ENCODE measurements at places on chromosomes 11 and 22.

DNA sequence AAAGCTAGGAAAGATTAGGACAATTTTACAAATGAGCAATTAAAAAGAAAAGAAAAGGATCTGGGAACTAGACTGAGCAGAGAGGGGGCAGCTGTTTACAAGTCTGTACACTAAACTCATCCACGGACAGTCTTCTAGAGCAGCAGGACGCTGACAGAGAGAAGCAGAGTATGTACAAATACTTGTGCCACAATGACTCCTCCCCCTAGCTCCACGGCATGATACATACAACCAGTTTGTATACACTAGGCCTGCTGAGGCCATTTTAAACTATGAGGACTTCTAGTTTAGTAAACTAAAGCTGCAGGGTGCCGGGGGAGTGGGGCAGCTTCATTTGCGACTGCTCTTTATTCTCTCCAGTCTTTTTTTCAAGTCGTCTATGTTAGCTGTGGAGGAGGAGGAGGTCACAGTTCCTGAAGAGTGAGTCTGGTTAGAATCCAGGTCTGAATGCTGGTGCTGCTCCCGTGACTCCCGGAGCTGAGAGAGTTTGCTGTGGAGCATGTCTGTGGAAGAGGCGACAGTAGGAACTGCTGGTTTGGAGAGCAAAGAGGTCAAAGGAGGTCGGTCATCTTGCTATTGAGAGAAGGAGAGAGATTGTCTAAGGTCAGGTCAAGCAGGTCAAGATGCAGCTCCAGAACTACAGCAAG, 24.8 kb downstream of the F2 start:
- DNase-seq: no peak

DNA sequence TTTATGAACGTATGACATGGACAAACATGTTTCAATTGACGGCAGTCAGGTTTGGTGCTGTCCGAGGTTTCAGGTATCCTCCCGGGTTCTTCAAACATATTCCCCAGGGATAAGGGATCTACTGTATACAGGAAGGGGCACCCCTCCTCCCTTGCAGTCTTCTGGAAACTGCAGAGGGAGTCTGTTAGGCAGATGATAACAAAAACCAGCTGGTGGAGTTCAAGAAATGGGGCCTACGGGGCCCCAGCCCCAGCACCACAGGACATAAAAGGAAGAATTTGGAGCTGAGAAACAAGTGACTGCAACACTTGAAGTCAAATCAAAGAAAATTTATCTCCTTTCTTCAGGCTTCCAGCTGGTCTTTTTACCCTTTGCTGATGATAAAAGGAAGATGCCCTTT, 32.1 kb downstream of the SNU13 start:
- no peak for DNase-seq

DNA sequence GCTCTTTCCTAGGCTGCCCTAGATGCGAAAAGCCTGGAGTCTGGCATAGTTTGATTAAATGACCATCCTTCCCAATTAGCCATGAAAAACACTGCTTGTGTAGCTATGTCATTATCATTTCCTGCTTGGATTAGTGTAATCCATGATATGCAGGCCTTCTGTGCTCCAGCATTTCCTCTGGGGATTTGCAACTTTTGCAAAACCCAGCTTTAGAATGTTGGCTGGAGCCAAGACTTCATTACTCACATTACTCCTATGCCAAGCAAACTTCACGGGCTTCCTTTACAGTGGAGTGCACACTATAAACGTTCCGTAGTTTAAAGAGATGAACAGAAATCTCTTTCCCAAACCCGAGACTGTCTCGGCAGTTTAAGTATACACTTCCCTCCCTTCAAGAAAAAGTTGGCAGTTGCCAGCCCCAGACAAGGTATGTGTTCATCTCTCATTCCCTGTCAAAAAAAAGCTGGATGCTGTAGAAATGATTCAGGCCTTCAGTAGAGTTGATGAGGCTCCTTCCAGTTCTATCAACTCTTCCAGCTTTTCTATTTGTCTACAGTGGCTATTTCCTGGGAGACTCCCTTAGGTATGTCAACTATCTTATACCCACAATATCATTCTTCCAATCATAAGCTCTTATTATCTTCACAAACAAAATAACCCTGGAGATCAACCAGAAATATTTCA, 180.0 kb downstream of the MAML2 start:
- no peak for DNase-seq

DNA sequence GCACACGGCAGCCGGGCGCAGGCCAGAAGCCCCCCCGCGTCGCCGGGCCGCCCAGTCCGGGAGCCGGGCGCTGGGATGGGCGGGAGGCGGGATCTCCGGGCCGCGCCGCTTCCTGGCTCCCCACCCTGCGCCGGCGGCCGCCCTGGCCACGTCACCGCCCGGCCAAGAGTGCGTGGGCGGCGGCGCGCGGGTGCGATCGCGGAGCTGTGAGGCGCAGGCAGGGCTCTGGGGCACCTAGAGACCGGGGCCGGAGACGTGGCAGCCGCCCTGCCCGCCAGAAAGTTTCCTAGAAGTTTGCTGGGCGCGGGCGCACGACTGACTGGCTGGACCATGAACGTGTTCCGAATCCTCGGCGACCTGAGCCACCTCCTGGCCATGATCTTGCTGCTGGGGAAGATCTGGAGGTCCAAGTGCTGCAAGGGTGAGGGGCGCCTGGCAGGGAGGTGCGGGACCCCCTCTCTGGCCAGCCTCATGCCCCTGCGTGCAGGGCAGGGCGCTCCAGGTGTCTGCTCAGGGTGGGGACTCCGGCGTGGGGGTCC, at the start of gene KDELR3:
Gene KDELR3 (plus strand): TSS at position 193 of the 539 bp plus-strand sequence. CDS start 138 bp downstream, at position 331.
- peak; percentile 58 for DNase-seq

DNA sequence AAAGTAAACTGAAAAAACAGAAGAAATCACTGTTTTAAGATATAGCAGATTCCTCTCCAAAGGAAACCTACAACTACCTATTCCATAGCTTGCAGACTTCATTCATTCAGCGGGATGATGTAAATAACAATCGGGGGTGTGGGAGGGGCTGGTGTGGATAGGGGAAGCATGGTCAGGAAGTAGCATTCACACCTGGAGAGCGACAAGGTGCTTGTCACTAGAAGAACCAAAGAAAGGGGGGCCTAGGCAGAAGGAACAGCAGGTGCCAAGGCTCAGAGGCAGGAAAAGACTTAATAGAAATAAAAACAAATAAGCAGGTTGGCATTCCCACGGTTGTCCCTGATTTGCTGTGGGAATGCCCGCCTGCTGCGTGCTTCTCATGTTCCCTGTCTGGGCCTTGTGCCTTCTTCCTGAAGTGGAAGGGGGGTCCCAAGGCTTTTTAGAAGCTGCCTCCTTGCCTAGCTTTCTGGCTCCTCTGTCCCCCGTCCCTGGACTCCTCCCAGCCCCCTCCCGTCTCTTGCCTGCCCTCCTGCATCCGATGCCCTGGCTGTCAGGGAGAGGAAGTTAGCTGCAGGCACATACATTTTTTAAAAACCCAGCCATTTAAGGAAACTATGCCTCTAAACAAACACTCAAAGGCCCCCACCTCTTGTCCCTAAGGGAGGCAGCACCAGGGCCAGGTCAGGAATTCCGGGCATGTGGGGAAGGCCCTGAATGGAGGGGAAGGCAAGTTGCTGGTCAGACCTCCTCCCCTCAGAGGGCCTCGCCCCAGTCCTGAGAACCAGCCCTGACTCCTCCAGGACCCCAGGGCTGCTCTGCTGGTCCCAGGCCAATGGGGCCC, 54.7 kb upstream of the PRDM11 start:
- DNase-seq: no peak

DNA sequence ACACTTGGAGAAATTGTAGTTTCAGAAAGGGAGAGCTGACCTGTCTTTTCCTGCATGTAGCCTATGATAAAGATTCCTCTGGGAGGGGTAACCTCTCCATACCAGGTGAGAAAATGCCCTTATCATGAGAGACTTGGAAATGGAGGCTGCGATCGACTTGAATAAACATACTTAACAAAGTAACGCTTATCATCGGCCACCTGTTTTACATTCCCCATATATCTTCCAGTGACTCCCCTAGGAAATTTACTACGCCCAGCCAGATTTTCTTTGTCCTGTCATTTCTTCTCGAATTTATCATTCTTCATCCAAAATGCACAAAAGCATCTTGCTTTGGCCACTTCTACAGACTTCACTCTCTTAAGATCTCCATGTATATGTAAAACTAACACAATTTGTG, 143.5 kb downstream of the CCDC81 start:
- no peak for DNase-seq

DNA sequence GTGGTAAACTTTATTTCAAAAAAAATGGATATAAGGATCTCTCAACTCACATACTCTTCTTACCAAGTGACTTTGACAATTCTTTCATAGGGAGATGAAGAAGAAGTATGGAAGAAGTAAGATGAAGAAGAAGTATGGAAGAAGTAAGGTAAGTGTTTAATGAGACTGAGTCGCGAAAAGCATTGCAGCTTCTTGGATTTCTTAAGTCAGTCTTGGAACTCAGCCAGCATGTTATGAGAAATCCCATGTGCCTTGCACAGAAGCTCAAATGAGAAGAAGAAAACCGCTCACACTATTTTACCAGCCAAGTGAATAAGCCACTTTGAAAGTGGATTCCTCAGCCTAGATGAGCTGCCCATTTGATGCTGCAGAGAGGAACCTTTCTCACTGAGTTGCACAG, 332.0 kb upstream of the CCDC179 start:
- DNase-seq: no peak

- no peak for DNase-seq
Measured at GRCh38 chr11:70159627-70160570, 43.2 kb upstream of the FADD start.

DNA sequence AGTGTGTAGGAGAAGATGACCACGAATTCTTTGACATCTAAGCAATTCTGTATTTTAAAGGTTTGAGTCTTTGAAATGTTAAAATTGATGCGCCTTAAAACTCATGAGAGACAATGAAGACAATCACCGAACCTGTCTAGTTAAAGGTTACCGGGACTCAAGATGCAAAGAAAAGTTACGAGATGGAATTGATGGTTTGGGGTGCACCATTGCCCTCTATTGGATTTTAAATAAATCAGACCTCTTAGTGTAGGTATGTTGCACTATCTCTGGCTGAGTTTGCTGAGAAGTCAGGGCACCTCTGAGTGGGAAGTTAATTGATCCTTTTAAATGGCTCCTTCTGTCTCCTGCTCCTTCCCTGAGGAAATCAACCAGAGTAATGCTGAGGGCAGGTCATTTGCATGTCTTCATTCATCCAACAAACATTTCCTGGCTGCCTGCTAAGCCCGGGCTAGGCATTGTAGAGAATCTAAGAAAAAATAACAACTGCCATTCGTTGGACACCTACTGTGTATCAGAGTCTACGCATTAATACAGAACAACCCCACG, 19.4 kb upstream of the TMA7B start:
- no peak for DNase-seq

- DNase-seq: no peak
Measured at GRCh38 chr11:15692739-15693138, 578.0 kb downstream of the INSC start.

DNA sequence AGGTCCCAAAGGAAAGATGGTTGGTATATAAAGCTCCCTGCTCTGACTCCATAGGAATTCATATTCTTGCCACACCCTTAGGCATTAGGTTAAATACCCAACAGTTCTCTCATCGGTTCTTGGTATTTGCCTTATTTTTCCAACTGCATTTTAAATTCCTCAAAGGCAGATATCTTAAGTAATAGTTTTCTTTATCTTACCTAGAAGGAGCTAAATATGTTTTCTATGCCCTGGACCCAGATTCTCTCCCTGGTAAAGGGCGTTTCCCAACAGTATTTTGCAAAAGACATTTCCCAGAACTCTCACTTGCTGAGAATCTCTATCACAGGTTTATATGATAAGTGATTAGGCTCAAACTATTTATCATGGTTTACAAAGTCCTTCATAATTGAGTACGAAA, 158.6 kb upstream of the BDNF start:
- no peak for DNase-seq

GRCh38 chr11:114340311-114341131, 44.3 kb downstream of the NNMT start:
- DNase-seq: no peak

DNA sequence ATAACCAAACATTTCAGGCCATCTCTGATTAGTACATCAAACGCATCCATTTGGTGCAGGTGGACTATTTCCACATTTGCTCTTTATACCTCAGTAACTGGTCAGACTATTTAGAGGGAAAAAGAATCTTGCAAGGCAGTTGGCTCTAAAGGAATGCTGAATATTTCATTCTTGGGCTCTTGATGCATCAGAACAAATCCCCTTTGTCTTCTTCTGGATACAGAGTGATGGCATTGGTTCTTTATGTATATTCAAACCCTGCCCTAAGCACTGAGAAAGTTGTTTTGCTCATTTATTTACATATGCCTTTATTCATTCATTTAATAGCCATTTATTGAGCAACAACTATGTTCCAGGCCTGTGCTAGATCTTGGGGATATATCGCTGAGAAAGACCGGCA, 31.1 kb upstream of the RAB30 start:
- DNase-seq: no peak

GRCh38 chr11:62020661-62021060, 53.2 kb upstream of the FTH1 start:
- no peak for DNase-seq

- peak; percentile 32 for DNase-seq
Measured at GRCh38 chr11:10405865-10406592, 49.0 kb upstream of the AMPD3 start.

- no peak for DNase-seq
Measured at GRCh38 chr11:128518493-128519207, 68.7 kb downstream of the ETS1 start.

GRCh38 chr11:24805671-24806070, 308.8 kb downstream of the LUZP2 start:
- DNase-seq: no peak

GRCh38 chr22:33922349-33922681, 2.0 kb upstream of the LARGE1 start:
- no peak for DNase-seq

GRCh38 chr11:27040302-27041115, at the start of gene BBOX1:
TSS of gene BBOX1 (plus strand) at chr11:27040815. CDS start at chr11:27055431, 14,616 bp downstream.
- DNase-seq: no peak

- no peak for DNase-seq
Measured at GRCh38 chr11:102448869-102449224, 3.7 kb downstream of the TMEM123 start.

GRCh38 chr11:88105951-88106350, 69.3 kb downstream of the RAB38 start:
- DNase-seq: no peak

GRCh38 chr11:111938687-111939160, 1.6 kb downstream of the DIXDC1 start:
- DNase-seq: no peak

DNA sequence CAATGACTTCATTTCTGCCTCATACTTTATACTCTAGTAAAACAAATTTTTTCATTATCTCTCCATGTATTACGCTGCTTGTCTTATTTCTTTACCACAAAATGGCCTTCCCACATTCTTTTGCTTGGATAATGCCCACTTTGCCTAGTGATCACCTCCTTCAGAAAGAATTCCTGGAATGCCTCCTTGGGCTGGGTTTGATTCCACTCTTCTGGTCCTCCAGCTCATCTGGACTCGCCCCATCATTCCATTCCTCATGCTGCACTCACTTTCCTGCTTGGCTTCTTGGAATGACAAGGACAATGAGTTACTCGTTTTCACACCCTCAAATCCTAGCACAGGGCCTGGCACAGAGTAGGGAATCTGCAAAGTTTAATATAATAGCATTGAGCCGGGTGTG, 475.1 kb upstream of the LARGE1 start:
- no peak for DNase-seq

GRCh38 chr11:78078218-78079167, 1.2 kb downstream of the NDUFC2 start:
- DNase-seq: no peak

GRCh38 chr11:16412525-16413172, 56.3 kb upstream of the SOX6 start:
- no peak for DNase-seq

- DNase-seq: no peak
Measured at GRCh38 chr22:47168441-47168840, 406.0 kb downstream of the TBC1D22A start.

- no peak for DNase-seq
Measured at GRCh38 chr11:11072067-11072466, 214.2 kb upstream of the ZBED5 start.

Data from stimulated activated CD4-positive, alpha-beta T cell treated with anti-CD3 and anti-CD28 coated beads, Interleukin-12 subunit alpha, Interleukin-12 subunit beta, amount 100 ng/mL, for 48 hours (primary cell).